ENCODE measurements at places on chromosomes 7 and 10.

- no peak for DNase-seq
Measured at GRCh38 chr10:77811831-77812430, 114.6 kb downstream of the DLG5 start.

- no peak for DNase-seq
Measured at GRCh38 chr10:132111871-132112341, 46.2 kb downstream of the JAKMIP3 start.

GRCh38 chr10:58299580-58299979 is 30.6 kb downstream of the CISD1 start:
- DNase-seq = peak; percentile 76

GRCh38 chr7:118039963-118040489 is 143.9 kb upstream of the LSM8 start:
- no peak for DNase-seq

- no peak for DNase-seq
Measured at GRCh38 chr10:96407560-96408069, 48.8 kb upstream of the OPALIN start.

DNA sequence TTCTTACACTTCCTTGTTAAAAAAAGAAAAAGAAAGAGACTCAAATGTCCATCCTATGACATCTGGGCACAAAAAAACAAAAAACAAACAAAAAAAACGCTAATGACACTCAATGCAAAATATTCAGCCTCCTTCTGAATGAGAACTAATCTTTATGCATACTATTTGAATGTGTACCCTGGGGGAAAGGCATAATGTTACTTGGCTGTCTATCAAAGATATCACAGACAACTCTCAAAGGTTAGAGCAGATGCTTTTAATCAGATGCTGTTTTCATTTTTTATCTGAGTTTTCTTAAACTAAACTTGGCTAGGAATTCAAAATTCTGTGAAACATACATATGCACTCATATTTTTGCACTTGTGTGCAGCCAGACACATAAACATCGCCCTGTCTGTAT is 745.8 kb downstream of the CNTNAP2 start:
- DNase-seq = no peak

DNA sequence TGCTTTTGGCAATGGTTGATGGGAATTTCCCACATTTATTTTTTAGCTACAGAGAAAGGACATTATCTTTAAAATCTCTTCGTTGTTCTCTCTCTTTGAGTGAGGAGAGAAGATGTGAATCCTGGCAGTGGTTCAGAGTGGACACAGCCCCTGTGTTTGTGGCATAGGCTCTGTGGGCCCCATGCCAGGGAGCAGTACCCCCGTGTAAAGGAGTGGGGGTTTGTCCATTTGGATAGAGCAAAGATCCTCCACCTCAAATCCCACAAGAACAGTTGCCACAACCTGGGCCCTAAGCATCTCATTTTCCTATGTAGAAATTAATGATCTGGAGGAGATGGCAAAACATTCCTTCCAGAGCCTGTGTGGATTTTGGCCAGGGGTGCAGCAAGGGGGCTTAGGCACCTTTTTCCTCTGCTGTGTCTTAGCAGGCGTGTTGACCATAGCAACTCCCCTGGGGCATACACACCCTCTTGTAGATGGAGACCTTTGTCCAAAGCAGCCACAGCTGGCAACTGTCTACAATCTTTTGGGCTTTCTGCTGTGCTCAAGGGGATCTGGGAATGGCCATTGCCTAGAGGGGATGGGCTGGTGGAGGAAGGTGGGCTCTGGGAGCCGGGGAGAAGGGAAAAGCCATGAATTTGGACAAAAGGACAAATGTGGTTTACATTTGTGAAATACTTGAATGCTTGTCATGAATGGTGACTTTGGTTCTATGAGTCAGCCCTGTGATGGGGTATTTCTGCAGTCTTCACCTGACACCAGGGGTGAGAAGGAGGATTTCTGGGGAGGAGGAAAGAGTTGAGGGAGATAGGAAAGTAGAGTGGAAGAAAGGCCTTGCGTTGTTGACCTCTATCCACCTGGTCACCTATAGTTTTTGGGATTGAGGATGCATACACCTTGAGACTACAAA is 92.0 kb downstream of the TCF7L2 start:
- DNase-seq = no peak

DNA sequence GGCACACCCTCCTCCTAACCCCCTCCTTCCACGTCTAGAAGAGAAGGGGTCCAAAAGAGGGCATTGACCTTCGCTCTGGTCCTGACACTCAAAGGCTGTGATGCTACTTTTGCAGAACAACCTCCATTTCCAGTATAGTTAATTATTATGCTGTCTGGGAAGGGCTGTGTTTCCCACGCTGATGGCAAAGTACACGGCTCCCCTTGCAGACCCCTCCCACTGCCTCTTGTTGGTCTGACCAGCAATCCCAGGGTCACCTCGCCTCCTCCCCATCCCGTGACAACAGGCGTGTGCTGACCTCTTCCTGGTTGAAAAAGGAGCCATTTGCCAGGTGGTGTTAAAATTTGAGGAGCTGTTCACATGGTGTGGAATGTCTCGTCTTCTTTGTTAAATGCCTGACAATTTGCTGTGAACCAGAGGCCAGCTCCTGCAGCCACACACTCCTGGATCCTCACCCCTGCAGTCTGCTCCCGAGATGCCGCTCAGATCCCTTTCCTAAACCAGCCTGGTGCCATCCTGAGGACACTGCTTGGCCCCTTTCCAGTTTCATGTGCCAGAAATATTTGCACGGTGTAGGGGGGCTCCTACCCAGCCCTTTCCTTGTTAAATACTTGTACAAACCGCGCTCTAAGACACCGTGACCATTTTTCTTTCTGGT is 321.7 kb downstream of the WDR37 start:
- no peak for DNase-seq

GRCh38 chr7:91353848-91354247 is 89.6 kb downstream of the FZD1 start:
- no peak for DNase-seq

- DNase-seq = no peak
Measured at GRCh38 chr7:99078416-99078815, 65.5 kb downstream of the SMURF1 start.

GRCh38 chr10:5666008-5666840 is at the start of gene ASB13:
ASB13 (minus strand) TSS chr10:5666595; CDS start chr10:5666551, 44 bp downstream.
- DNase-seq = peak; percentile 79

DNA sequence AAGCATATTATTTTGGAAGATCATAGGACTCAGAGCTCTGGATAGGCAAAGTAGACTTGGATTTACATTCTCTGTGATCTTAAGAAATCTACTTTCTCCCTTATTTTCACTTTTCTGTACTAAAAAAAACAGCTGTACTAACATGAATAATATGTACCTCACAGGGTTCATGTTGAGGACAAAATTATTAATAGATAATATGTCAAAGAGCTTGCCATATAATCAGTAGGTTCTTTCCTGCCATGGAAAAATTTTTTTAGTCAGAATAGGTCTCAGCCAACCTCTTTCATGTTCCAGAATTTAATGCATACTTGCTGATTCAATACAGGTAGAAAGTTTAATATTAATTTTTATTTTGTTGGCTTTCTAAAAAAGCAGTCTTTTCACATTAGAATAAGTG is 780.3 kb upstream of the C7orf33 start:
- no peak for DNase-seq

DNA sequence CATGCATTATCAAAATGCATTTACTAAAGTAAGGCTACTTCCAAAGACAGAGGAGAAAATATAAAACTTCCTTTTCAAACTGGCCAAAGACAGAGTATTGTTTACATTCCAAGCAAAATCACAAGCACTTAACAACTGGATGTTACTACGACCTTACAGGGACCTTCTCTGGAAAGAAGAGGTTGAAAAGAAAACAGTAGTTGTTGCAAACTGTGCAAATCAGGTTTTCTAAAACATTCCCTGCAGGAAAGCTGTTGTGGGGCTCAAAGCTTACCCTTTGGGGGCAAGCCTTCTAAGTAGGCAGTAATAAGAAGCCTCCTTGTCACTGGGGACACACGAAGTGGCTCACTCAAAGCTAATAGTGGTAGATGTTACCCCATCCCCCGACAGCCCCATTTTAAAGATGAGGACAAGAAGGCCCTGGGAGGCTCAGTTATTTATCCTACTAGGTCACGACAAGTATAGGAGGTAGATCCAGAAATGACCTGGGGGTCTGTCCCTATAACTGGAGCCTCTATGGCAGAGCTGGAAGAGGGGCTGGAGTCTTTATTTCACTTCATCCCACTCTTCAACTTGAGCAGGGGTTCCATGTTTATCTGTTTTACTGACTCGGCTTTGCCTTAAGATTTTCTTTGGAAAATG is 46.6 kb downstream of the ATXN7L1 start:
- DNase-seq = no peak

- no peak for DNase-seq
Measured at GRCh38 chr10:97733256-97733655, 3.7 kb upstream of the ZFYVE27 start.

DNA sequence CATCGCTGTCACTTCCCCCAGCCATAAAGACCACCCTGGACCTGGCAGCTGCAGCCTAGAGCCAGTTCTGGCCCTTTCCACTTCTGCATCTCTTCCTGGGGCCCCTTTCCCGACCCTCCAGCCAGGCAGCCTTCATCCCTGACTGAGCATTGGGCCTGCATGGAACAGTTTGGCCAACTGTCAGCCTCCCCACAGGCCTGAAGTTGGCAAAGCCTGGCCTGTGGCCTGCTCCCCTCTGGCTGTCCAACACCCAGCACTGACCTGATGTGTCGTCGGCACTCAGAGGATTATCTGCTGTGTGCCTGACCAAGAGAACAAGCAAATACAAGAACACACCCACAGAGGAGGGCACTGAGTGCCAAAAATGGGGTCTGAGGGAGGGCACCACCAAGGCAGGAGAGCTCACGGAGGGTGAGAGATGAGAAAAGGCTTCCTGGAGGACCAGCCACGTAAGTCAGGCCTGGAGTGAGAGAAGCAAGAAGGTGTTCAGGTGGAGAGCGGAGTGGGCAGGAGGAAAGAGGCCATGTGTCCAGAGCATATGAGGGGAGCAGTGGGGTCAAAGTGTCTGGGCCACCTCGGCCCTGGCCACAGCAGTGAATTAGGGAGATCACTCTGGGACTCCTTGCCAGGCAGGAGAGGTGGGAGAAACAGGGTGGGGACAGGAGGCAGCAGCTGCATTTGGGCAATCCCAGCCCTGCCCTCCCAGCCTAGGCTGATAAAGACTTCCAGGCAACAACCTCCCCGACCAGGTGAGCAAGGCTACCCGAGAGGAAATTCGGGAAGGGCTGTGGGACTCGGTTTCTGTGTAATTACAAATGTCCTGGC is 4.5 kb downstream of the GPRIN2 start:
- peak; percentile 12 for DNase-seq

DNA sequence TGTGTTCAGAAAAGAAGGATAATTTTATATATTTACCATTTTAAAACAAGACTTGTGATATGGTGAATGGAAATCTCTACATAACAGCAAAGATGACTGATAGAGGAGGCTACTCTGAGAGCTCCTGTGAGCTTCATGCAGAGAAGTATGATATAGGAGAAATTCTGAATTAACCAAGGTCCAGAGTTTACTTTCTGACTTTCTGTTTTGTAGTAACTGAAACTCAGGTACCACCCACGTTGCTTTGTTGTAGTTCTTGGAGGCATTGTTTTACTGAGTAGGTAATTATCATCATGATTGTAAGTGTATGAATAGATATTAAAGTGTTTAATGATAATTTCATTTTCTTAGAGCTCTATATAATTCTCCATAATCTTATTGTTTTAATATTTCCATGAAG is 18.0 kb upstream of the SFR1 start:
- DNase-seq = no peak

DNA sequence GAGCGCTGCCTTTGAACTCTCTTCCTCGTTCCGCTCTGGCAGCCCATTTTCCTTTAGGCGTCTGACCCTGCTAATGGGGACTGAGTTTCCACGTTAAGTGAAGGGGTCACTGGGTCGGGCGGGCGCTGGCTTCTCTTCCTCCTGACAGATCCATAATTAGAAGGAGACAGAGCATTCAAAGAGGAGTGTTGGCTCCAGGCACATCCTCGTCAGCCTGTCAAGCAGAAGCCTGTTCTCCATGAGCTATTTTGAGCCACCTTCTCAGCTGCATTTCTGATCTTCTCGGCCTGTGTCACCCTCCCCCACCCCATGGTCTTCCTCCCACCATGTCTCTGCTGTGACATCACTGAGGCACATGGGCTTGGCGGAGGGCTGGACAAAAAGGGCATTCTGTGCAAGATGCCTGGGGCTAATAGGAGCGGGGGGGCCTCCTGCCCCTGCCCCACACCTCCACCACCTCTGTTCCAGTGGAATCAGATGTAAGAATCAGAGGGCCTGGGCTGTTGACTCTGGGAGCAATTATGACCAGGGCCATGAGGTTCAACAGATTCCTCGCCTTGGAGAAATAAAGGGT is 248.1 kb downstream of the PLXNA4 start:
- no peak for DNase-seq

GRCh38 chr10:100864036-100864885 is 48.5 kb upstream of the SLF2 start:
- no peak for DNase-seq

DNA sequence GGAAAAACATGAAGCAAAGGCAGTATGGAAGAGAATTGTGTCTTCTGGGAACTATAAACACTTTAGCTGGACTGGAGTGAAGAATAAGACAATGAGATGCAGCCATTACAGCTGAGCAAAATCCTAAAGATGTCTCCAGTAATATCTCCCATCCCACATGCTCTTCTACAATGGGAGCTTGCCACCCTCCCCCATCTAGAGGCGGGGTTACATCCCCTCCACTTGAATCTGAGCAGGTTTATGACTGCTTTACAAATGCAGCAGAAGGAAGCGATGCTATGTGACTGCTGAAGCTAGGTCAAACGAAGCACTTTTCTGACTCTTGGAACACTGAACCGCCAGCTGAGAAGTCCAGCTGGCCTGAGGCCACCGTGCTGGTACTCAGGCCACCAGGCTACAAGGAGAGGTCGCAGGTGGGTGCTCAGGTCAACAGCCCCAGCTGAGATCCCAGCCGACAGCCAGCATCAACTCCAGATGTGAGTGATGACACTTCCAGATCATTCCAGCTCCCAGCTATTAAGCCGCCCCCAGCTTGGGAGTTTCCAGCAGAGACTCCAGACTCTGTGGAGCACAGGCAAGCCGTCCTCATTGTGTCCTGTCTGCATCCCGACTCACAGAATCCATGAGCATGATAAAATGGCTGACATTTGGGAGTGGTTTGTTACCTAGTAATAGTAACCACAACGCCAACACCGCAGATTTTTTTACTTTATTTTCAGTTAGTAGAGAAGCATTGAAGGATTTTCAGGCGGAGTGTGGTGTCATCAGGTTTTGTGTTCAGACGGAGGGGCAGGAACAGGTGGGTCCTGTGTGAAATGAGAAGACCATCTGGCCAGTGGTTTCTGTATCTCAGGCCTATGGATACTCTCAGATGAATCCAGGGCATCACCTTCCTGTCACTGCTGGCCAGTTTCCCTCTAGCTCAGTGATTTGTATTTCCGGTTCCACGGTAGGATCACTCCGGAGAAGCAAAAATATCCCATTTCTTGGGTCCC is 89.3 kb downstream of the NPY start:
- no peak for DNase-seq
